ENCODE measurements at places on chromosomes 2 and 18.
A peak's percentile ranks its signal among the peaks of the same experiment; 100 is the strongest.

- no peak for DNase-seq
Observed at GRCh38 chr2:232611061-232611460, 22.3 kb upstream of the EFHD1 start.

GRCh38 chr2:39849982-39850526 lies 71.0 kb upstream of the THUMPD2 start:
- peak; percentile 67 for DNase-seq

DNA sequence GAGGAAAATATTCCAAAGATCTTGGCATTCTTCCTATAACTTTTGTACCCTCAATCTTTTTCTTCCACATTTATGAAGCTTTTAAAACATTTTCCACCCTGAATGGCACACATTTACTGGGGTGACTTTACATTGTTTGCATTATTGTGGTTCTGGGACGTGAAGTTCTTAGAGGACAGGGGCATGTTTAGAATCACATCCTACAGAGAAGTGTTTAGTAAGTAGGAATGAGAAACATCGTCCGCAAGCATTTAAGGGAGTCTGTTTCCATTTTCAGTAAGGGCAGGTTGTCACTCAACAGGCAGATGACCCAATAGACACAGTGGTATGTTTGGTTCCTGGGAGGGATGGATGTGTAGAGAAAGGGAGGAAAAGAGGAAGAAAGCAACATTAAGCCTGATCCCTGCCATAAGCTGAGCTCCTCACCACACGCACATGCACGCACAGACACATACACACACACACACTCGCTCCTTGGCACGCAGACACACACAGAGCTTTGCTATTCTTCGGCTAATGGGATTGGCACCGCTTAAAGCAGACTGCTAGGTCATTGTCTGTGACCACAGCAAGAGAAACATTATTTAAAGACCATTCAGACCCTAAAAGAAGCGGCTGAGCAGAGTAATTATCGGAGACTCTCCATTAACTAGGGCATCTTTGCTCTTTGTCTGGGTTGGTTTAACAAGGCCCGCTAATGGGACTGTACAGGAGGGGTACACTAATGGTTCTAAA lies 14.2 kb upstream of the PLEKHM3 start:
- no peak for DNase-seq

- DNase-seq, result no peak
Observed at GRCh38 chr18:55908901-55909366, 320.9 kb upstream of the TCF4 start.

- no peak for DNase-seq
Observed at GRCh38 chr2:72000110-72000509, 147.6 kb downstream of the CYP26B1 start.

GRCh38 chr2:74620671-74621070 lies 27.5 kb downstream of the M1AP start:
- DNase-seq, result no peak

DNA sequence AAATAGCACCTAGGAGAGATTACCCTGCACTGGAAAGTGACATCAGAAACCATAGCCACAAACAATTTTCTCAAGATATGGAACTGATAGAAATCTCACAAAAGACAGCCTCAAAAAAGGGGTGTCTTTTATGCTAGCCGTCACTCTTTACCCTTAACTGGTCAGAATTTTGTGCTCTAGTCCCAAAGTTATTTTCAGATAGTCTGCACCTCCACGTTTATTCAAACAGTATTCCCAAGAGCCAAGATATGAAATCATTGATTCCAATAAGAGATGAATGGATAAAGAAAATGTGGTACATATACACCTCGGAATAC lies 23.5 kb upstream of the PMAIP1 start:
- no peak for DNase-seq

- peak; percentile 33 for DNase-seq
Observed at GRCh38 chr2:234395891-234396420, 100.9 kb downstream of the ARL4C start.

DNA sequence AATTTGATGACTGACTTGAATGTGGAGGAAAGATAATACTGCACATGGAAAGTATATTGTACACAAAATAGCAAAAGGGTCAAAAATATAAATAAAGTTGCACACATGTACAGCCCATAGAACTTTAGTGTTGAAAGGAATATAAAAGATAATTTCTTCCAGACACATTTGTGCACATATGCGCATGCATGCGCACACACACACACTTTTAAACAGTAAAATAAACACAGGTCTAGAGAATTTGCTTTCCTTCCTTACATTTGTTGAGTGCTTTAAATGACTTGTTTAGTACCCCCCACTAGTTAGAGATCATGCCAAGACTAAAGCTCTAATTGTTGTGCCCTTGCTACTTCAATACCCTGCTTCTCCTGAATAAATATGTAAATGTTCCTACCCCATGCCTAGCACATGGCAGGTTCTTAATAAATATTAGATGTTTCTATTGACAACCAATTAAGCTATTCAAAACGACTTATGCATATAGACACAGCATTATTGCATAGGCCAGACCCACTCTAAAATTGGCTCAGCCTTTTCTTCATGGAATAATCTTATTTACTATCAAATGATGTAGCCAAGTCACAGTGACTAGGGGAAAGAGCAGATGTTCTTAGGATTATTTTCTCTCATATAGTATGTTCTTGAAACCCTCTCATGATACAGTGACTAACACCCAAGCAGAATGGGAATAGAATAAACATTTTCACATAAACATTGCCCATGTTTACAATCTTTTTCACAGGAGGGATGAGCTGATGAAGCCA lies 165.5 kb upstream of the ACVR2A start:
- DNase-seq, result no peak

DNA sequence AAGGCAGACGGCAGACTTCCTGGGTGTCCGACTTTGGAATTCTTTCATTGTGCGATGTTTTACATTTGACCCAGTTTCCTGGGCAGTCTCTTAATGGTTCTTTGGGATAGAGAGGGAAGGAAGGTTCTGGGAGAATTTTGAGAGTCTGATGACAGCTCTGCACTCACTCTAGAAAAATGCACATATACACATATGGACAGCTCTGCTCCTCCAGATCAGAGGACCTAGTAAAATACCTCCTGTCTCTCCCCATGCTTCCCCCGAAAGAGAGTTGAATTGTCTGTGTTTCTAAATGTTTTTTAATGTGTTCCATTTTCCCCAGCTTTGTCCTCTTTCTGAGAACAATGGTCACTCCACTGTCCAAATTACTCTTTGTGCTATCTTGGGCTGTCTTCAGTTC lies 102.0 kb upstream of the CXCR4 start:
- DNase-seq, result no peak

DNA sequence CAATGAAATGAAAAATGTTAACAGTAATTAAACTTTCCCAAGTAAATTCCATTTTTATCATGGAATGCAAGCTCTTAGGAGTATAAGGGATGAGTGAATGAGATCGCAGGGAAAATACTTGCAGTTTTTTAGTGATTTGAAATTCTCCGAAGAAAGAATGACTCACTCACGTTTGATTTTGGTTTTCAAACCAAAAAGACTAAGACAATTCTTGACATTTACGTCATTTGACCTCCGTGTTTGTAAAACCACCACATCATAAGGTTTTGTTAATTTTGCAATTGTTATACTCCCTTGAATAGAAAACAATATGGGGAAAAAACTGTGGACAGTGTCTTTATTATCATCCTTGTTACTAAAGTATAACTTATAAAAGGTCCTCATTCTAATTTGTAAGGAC lies 29.4 kb downstream of the COL4A4 start:
- no peak for DNase-seq

GRCh38 chr18:24930478-24930877 lies 421.5 kb downstream of the ZNF521 start:
- no peak for DNase-seq

Data from stomach (tissue), 19 donors.